ENCODE measurements at places on chromosomes 5 and 9.

- peak; percentile 97 for DNase-seq
These were observed 176.4 kb upstream of the ANKRD55 start for GRCh38 chr5:56409331-56410190.

DNA sequence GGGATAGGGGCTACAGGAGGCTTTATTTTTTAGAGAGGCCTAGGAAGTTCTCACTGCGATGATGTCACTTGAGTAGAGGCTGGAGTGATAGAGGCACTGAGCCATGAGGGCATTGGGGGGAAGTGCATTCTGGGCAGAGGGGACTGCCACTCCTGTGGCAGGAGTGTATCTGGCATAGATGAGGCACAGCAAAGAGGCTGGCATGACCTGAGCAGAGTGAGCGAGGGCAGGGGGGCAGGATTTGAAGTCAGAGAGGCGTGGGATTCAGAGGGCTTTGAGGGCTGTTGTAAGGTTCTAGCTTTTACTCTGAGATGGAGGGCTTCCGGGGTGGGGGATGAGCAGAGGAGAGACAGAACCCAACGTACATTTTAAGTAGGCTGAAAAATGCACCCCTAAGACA is 91.9 kb upstream of the SH3PXD2B start:
- no peak for DNase-seq

DNA sequence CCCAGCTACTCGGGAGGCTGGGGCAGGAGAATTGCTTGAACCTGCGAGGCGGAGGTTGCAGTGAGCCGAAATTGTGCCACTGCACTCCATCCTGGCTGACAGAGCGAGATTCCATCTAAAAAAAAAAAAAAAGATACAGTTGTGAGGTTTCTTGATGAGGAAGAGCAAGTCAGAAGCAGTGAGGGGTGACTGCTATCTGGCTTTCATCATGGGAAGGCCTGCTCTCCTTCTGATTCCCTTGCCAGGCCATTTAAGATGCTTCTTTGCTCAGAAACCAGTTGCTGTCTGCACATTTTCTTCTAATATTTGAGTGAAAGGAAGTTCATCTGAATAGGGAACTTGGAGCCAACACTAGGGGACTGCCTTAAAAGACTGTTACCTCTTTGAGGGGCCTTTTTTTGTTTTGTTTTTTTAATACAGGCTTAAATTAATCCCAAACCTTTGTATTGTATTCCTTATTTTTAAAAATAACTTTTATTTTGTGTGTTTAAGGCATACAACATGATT is 201.9 kb downstream of the ARHGAP26 start:
- DNase-seq: no peak

DNA sequence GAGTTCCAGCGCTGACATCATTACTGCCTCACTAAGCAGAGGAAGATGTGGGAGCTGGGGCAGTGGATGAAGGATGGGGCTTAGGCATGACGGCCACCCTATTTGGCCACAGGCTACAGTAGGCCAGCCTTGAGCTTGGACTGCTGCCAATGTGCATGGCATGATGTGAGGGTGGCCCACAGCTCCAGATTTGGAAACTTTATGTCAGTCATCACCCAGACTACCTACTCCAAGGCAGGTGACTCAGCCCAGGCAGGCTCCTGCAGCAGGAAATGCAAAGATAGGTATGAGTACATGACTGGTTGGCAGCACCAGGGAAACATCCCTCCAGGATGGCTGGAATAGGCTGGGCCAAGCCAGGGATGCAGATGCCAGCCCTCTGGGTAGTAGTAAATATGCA is 303.6 kb downstream of the SPOCK1 start:
- DNase-seq: no peak

DNA sequence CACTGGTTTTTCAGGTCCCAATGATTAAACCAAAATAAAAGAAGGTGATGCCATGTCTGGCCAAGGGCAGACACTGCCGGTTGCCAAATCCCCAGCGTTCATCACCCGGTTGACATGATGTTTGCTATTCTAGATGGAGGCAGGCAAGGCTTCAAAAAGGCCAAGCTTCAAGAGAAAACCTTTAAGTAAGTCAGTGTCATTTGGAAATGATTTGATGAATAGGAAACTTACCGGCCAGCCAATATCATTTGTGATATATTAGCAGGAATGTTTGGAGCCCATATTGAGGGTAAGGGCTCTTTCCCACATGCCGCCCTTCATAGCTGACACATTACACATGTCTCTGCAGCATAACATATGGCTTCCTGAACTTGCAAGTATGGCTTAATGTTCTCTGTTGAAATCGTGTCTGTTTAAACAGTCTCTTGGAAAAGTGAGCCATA is 89.5 kb upstream of the TTC23L start:
- no peak for DNase-seq

GRCh38 chr5:142814122-142814521 is 43.9 kb downstream of the ARHGAP26 start:
- DNase-seq: no peak

- DNase-seq: no peak
These were observed 80.3 kb downstream of the MAP1B start for GRCh38 chr5:72187388-72188075.

DNA sequence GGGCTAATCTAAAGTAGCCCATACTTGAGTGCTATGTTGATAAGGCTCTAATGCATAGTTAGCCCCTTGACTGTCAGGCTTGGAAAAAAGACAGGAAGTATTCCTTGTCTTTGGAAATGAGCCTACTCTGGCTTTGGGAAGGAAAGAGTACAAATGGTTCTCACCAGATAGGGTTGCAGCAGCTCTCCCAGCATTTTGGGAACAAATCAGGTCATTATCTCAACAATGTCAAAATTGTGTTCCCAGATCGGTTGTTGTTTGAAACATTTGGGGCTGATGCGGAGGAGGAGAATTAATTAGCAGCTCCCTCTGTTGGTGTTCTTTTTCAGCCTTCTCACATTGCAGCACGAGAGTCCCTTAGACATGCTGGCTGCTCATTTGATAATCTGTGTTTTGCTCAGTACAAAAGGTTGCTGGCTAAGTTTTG is 294.7 kb upstream of the DMRT1 start:
- DNase-seq: peak; percentile 22

DNA sequence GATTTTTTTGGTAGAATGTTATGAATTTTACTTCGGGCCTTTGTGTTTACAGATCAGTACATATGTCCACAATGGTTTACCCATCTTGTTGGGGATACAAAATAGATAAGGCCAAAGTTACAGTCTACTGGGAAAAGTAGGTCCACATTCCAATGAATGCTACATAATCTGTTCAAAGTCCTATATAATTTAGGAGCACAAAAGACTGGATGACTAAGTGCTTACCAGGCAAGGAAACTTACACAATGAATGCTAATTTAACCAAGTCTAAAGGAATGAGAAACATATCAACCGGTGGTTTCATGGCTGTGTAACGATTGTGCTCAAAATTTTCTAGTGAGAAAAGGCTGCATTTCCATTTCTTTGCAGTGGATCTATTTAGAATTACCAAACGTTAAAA is 97.4 kb upstream of the TRPM3 start:
- DNase-seq: no peak

- DNase-seq: no peak
These were observed 253.1 kb downstream of the PDE4D start for GRCh38 chr5:59640411-59640810.

DNA sequence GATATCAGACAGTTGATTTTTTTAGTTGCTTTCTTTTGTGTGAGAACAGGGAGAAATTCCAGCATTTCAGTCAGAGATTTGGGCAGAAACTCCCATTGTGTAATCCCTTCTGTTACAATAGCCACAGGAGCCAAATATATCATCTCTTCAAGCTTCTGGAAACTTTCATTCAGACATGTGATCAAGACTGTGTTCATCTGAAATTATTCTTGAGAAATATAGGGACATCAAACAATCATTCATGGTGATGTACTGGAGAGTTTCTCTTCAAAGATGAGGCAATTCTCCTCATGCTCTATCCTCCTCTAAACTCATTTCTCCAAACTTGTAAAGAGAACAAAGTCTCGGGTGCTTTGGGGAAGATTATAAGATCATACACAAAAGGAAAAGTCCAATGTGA is 35.2 kb upstream of the CSNK1G3 start:
- no peak for DNase-seq

- DNase-seq: no peak
These were observed 168.1 kb upstream of the DMRT1 start for GRCh38 chr9:673264-673965.

DNA sequence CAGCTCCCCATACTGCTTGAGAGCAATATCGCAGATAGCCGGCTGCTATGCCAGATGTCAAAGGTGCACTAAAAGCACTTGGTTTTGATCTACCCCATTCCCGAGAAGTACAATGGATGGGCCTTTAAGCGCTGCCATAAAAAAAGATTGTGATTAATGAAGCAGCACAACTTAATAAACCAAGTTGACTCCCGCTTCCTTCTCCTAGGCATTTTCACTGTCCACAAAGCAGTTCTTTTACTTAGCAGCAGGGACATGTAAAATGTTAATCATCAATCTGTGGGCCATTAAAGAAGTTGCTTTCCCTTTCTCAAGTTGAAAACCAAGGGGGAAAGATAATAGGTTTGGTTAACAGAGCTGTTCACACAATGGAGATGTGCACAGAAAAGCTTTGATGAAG is 176.4 kb downstream of the TRPM6 start:
- no peak for DNase-seq

- DNase-seq: no peak
These were observed 86.5 kb downstream of the ANKRD55 start for GRCh38 chr5:56146674-56147073.

DNA sequence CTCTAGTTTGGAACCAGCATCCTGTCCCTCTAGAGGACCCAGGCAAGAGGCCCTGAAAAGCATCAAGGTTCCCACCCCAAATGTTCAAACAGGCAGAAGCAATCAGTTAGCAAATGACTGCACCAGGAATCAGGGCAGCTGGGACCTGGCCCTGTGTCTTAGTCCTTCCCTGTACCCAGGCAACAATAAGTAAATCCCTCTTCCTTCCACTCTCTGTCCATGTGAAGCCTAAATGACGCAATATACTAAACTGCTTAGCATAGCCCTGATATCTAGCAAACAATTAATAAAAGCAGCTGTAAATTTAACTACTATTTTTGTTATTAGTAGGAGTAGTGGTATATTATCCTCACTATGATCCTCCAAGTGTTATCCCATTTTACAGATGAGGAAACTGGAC is 13.2 kb upstream of the ADRA1B start:
- no peak for DNase-seq

- DNase-seq: no peak
These were observed 8.1 kb upstream of the UNC5A start for GRCh38 chr5:176802116-176802784.

GRCh38 chr5:130045334-130045733 is 141.1 kb downstream of the CHSY3 start:
- no peak for DNase-seq

- DNase-seq: no peak
These were observed 98.8 kb downstream of the LHX2 start for GRCh38 chr9:124110307-124110915.

- DNase-seq: no peak
These were observed 325.7 kb downstream of the SLF1 start for GRCh38 chr5:94944160-94944559.
